Stimulated activated CD8-positive, alpha-beta memory T cell treated with anti-CD3 and anti-CD28 coated beads, Interleukin-15, amount 100 ng/mL, for 4 hours (primary cell): ENCODE measurements at places on chromosomes 13 and 19.

GRCh38 chr19:50647879-50648615 lies 1.2 kb upstream of the C19orf81 start:
- no peak for DNase-seq

DNA sequence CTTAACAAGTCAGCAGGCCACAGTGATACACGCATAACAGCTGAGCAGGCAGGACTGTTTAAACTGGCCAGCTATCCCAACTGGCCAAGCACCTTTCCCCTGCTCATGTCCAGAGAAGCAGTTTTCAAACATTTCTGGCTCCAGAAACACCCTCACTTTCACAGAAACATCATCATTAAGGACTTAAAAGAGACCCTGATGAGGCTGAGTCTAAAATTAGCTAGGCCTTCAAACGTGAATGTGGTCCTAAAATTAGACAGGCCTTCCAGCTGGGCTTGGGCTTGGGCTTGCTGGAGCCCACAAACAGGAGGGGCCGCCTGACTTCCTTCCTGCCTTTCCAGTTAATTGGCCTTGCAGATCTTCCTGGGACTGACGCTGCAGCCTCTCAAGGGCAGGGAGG lies 334.2 kb downstream of the DNAJC15 start:
- DNase-seq, result no peak

- DNase-seq, result no peak
Measured at GRCh38 chr13:34065928-34066327, 248.0 kb downstream of the RFC3 start.

- DNase-seq, result no peak
Measured at GRCh38 chr19:29372461-29372860, 153.3 kb upstream of the VSTM2B start.

DNA sequence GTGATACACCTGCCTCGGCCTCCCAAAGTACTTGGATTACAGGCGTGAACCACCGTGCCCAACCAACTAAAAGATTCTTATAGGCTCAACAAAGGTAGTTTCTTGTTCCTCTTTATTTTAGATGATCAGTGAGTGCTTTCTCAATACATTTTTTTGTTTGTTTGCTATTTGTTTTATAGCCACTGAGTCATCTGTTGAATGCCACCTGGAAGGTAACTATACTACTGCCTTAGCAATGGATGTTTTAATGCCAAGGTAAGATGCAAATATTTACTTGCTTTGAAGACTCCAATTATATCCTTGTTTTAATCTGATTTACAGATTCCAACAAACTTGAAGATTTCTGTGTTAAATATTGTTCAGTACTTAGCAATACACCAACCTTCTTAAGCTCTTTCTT lies 2807.4 kb upstream of the PCDH20 start:
- DNase-seq, result no peak

DNA sequence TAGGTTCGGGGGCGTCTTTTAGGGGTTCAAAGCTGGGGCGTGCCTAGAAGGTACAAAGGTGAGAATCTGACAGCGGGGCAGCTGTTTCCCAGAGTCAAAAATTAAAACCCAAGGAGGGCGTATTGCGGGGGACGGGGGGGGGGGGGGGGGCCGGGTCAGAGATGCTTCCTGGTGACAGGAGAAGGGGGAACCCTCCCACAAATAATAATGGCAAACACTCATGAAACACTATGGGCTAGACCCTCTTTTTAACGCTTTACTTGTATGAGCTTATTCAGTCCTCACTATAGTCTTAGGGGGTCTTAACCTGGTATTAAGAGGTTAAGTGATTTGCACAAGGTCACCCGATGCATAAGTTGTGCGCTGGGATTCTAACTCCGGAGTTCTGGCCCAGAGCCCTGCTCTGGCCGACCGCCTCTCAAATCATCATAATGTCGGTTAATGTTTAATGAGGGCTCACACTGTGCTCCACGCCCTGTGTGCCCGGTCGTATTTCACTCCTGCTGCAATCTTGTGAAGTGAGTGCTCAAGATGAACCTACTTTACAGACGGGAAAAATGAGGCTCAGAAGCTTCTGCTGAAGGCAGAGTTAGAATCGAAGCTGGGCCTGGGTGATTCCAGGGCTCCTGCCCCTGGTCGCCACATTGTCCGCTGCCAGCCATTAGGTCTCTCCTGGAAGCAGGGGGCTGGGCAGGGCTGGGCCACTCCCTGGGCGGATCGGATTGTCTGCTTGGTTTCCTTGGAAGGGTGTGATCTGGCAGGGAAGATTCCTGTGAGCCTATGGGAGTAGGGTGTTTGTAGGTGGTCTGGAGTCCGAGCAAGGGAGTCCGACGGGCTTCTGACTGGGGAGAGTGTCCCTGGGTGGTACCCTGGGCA lies 964 bp downstream of the PAK4 start:
- no peak for DNase-seq

DNA sequence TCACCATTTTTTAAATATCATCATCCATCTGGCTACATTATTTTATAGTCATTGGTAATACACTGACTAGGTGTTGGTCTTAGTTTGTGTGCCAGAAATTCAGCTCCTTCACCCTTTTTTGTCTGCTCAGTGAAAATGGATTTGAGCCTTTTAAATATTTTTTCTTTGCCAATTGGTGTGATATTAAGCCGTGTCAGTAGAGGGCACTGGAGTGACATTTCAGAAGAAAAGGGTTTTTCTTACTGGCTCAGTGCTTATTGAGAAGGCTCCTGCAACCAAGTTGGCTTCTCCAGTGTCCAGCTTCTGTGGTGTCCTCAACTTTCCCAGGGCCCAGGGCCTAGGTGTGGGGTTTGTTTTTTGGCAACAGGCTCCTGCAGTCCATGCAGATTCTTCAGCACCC lies 546.6 kb downstream of the DACH1 start:
- no peak for DNase-seq

- no peak for DNase-seq
Measured at GRCh38 chr13:37685206-37685605, 86.6 kb upstream of the POSTN start.

- no peak for DNase-seq
Measured at GRCh38 chr13:93539914-93540313, 313.3 kb downstream of the GPC6 start.

DNA sequence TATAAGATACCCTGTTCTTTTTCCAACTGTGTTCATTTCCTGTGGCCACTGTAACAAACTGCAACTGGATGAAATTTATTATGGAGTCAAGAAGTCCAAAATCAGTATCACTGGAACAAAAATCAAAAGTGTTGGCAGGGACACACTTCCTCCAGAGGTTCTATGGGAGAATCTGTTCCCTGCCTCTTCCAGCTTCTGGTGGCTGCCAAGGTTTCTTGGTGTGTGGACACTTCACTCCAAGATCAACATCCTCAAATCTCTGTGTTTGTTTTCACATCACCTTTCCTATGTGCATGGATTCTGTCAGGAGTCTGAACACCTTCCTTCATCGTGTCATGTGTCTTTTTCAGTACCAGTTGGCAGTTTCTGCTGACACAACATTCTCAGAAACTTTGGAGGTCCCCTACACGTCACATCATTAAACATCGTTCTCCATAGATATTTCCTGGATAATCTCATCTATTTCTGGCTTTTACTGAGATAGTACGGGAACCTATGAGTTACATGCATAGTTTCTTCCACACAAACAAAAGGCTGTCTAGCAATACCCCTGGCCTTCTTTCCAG lies 15.2 kb upstream of the EFNB2 start:
- no peak for DNase-seq

GRCh38 chr19:46224773-46225172 lies 4.8 kb upstream of the IGFL1 start:
- no peak for DNase-seq

DNA sequence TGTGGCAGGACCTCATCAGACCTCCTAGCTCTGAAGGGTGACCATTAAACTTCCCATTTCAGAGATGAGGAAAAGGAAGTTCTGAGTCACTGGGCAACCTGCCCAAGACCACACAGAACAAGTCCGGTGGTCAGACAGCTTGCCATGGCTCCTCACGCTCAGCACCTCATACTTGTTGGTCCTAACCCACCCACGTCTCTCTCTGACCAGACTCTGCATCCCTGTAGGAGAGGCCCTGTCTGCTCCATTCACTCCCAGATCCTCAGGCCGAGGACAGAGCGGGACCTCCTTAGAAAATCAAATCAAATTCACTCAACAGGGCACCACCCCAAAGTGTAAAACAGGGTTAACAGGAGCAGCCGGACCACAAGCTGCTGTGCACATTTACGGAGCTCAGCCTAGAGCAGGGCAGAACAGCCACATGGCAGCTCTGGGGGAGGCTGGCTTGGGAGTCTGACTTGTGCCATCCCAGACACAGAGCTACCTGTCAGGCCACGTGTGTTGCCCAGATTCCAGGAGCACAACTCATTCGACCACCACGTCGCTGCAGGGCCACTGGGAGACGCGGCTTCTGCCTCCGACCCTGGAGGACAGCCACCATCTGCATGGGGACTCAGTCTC lies 1.7 kb downstream of the MIER2 start:
- no peak for DNase-seq

- DNase-seq, result no peak
Measured at GRCh38 chr13:109630271-109630670, 156.1 kb downstream of the IRS2 start.

- no peak for DNase-seq
Measured at GRCh38 chr13:113759525-113760137, 605 bp downstream of the TMEM255B start.

GRCh38 chr13:36163286-36163685 lies 32.1 kb upstream of the DCLK1 start:
- no peak for DNase-seq

DNA sequence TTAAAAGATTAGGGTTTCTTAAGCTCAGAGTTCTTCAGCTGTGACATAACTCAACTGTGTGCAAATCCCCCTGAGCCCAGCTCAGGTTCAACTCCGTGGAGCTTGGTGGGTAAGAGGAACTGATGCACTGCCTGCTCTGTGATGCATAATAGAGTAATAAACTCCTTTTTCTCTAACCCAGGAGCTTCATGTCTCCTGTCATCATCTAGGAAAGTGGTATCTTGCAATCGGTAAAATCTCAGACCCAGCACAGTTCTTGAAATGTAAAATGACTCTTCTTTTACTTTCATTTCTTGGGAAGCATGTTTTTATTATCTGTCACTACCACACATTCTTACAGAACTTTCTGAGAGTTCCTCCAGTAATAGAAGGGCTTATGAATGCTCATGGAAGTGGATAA lies 123.8 kb upstream of the PCDH9 start:
- no peak for DNase-seq

GRCh38 chr13:110813646-110814624 lies 100.4 kb downstream of the ING1 start:
- DNase-seq, result no peak

GRCh38 chr13:62113179-62113578 lies 697.5 kb upstream of the PCDH20 start:
- no peak for DNase-seq

- DNase-seq, result no peak
Measured at GRCh38 chr19:3945838-3946237, 13.0 kb downstream of the NMRK2 start.

DNA sequence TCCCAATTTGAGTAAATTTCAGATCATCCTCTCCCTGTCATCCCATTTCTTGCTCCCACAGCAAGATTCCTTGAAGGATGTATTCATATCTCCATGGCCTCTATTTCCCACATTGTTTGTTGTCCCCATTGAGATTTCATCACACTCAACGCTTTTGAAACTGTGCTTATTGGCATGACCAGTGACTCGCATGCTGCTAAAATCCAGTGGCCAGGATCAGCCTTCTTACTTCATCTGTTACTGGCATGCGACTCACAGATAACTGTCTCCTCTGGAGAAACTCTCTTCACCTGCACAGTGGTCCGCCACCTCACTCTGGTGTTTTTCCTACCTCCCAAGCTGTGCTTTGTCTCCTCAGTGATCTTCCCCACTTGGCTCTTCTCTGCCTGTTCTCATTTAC lies 95.8 kb downstream of the WASF3 start:
- no peak for DNase-seq

DNA sequence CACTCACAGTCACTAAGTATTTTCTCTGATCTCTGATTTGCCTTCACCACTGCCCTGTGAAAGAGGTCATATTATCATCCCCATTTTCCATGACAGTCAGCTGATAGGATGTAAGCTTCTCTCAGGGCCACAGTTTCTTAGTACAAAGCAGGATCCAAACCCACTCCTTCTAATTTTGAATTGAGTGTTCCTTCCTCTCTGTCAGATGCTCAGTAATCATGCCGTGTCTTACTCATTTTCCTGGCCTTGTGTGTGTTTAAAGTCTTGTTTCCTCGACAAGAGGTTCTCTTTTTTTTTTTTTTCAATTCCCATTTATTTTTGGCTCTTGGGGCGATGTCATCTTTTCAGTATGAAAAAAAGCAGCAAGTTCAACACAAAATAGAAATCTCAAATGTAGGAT lies 72.3 kb downstream of the NAA16 start:
- no peak for DNase-seq

GRCh38 chr13:77002590-77003190 lies 10.8 kb downstream of the CLN5 start:
- no peak for DNase-seq

DNA sequence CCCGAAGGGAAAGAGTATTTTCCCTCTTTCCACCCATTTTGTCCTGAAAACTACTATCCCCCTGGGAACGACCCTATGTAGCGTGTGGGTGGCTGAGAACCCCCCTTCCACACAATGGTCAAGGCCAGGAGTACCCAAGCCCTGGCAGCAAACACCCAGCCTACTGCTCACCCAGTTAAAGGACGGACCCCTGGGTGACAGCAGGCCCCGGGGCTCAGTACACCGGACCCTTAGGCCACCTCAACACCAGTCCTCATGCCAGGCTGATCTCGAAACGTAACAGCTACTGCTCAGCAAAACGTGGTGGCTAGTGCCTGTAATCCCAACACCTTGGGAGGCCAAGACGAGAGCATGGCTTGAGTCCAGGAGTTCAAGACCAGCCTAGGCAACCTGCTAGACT lies 1.4 kb downstream of the ANKRD27 start:
- no peak for DNase-seq

- no peak for DNase-seq
Measured at GRCh38 chr13:87810391-87810801, 139.2 kb downstream of the SLITRK5 start.

- DNase-seq, result no peak
Measured at GRCh38 chr19:29643361-29643935, 21.8 kb upstream of the PLEKHF1 start.
